ENCODE measurements at places on chromosomes 12 and 14. TPM values are rescaled to one million over a fixed set of nuclear protein-coding genes. Genes with fewer than 3 reads are reported as not detected.

DNA sequence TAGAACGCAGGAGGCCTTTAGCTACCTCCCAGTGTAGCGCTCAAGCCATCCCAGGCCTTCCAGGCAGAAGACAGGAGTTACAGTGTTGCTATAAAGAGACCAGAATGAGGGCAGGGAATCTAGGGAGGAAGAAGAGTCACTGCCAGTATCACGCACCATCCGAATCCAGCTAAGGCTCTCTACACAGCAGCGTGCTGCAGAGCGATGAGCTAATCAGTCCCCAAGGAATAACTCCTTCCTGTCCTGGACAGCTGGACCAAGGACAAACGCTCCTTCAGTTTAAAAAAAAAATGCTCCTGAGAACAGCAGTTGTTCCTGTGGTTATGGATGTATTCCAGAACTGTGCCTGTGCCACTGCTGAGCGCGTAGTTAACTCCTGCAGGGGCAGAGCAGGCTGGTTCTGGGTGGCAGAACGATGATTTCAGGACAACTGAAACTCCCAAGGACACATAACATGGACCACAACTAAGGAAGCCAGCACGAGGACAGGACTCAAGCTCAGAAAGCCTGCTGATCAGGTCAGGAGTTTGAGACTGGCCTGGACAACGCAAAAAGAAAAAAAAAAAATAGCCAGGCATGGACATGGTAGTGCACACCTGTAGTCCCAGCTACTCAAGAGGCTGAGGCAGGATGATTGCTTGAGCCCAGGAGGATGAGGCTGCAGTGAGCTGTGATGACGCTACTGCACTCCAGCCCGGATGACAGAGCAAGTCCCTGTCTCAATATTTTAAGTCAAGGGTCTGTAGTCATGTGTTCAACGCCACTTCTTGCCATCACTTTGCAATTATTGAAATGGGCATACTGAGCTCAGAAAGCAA is 2.6 kb downstream of the IFFO1 start:
- DNase-seq, result no peak

DNA sequence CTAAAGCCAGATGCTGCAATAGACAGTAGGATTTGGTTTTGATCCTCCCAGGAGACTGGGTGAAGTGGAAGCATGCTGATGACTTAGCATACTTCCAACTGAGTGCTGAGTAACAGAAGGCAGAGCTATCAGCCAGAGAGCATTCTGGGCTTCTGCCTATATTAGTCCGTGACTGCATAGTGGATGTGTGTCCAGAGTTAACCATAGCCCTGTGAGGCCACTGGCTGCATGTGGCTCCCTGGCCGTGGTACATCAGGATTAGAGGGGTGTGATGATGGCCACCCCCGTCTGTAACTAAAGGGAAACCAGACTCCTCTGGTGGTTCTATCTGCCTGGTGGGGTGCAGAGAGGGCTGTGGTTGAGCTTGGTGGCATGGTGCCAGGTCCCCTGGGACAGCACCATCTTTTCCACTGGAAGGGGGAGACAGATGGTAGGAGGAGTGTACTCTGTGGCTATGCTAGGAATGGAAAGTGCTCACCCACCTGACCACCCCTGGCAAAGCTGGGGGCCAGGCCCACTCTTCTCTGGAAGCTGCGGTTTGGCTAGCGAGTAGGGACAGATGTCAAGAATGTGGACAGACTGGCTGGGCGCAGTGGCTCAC is 27.4 kb downstream of the ABCD4 start:
- DNase-seq, result no peak

The PLA2G1B gene
- 0.09 TPM for total RNA-seq

GRCh38 chr12:52391618-52392002 is 6.2 kb upstream of the KRT84 start:
- no peak for DNase-seq

- no peak for DNase-seq
Observed at GRCh38 chr12:46100551-46101484, 110.4 kb upstream of the SCAF11 start.

- no peak for DNase-seq
Observed at GRCh38 chr12:5803532-5803931, 141.5 kb downstream of the ANO2 start.

All from thymus (tissue), 14 donors.